ENCODE measurements at places on chromosomes 6 and 20. TPM values are rescaled to one million over a fixed set of nuclear protein-coding genes. Genes with fewer than 3 reads are reported as not detected.

- no peak for DNase-seq
These were observed 19.1 kb upstream of the ZSCAN23 start for GRCh38 chr6:28462401-28462800.

DNA sequence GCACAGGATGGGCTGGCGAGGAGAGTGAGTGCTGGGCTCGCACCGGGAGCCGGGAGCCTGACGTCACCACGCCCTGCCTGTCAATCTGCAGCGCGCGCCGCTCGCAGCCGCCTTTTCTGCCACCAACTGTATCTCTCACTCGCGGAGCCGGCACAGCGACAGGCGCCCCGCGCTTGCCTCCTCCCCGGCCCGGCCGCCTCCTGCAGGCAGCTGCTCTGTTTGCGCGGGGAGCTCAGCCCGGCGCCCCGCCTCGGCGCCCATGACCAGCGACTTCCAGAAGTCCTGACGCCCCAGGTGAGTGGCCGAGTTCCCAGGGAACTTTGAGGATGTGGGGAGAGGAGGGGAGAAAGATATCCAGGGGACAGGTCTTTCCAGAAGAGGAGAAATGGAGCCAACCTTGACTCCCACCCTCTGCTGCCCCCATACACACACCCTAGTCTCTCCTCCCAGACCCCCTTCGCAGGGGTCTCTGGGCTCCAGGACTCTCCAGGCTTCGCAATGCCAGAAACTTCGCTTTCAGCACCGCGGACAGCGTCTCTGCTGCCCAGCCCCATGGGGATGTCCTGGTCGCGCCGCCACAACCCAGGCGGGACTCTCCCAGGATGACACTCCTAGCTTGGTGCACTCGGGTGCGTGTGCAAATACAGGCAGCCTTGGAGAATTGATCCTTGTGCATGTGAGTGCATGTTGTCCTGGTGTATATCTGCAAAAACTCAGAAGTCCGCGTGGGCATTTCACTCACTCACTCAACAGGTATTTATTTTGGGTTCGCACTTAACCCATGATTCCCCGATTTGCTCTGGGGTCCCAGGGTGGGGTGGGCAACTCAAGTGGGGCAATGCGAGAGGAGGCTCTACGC, at the start of gene GPR6:
TSS of gene GPR6 (plus strand) at position 138 of the 859 bp plus-strand sequence. CDS start 802 bp downstream, outside the sequence.
- DNase-seq, result peak; percentile 52

DNA sequence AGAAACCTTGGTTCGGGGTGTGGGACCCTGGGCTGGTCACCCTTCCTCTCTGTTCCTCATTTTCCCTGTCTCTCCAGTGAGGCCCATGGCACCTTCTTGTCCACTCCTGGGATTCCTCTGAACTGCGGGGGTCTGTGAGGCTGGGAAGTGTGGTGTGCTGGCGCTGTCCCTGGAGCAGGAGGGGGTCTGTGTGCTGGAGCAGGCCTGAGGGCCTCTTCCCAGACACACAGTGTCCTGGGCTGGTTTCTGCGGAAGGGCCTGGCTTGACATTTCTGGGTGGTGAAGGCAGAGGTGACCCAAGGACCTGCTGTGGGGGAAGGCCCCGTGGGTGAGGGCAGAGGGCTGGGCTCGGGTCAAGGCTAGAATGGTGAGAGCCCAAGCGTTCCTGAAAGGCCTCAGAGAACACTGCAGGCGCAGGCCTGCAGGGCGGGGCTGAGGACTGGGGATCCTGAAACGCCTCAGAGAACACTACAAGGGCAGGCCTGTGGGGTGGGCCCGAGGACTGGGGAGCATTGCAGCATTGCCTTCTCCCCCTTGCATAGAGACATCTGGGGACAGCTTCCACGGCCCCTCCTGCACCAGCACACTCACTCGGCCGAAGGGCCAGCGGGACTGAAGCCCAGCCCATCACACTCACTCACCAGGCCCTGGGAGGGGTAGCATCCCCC, 10.6 kb upstream of the BAK1 start:
- peak; percentile 65 for DNase-seq

- DNase-seq, result no peak
These were observed 102.2 kb downstream of the SYCP2 start for GRCh38 chr20:59831024-59831915.

DNA sequence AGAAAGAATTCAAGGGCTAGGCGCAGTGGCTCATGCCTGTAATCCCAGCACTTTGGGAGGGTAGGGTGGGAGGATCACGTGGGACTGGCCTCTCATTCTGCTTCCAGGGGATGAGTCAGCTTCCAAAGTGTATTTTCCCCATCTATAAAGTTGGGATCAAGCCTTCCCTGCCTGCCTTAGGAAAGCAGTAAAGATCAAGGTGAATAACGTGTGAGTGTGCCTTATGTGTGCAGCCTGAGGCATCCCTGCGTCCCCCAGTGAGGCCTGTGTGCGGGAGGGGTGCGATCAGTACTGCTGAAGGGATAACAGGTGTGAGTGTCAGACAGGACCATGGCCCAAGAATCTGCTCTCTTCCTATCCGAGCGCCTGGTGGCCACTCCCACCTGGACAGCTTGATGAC, 26.8 kb downstream of the TMEM181 start:
- no peak for DNase-seq

DNA sequence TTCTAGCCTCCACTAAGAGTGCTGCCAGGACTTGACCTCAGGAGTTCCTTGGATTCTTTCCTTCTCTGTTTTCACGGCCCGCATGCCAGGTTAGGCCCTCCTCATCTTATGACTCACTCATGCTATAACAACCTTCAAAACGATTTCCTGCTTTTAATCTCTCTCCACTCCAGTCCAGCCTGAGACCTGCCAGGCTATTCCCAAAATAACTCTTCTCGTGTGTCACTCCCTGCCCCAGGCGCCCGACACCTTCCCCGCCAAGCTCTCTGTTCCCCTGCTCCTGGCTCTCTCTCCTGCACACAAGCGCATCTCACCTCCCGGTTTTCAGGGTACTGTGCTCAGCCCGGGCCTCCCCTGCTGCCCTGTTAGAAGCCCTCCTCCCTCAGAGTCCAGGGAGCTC, 64.1 kb upstream of the RPS6KA2 start:
- no peak for DNase-seq

DNA sequence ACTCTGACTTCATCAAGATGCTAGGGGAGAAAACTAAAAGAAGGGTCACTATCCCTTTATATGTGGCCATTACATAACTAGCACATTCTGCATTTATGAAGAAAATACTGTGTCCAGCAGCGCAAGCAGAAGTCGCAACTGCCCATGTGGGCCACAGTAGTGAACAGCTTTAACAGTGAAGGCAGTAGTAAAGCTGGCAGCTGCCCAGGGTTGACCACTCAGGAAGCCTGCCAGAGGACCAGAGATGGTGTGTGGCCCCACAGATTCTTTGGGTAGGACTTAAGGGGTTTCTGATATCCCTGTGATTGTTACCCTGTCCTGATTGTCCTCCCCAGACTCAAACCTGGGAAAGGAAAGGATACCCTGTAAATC, 88.3 kb upstream of the NT5E start:
- no peak for DNase-seq

DNA sequence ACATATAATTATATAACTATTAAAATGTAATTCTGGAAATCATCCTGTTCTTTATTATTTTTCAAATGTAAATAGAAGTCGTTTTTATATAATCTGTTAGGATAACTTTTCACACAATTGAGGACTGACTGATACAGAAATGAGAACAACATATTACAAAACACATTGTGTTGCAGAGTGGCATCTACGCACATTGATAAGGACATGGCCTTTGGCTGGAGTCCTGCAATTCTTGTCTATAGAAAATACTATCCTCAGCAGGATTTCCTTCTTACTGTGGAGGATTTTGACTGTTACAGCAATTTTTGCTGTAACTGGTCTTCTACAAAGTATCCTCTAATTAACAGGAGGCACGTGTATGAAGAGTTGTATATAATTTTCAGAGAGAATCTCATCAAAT, 19.8 kb downstream of the SH3BGRL2 start:
- DNase-seq, result no peak

GRCh38 chr6:118667988-118668387, 16.6 kb upstream of the CEP85L start:
- DNase-seq, result no peak

GRCh38 chr6:50720623-50721022, 7.3 kb downstream of the TFAP2D start:
- DNase-seq, result no peak

- no peak for DNase-seq
These were observed 44.7 kb downstream of the PLAGL1 start for GRCh38 chr6:143963158-143963919.

The TMC2 gene
- not detected for total RNA-seq

The ASIP gene
- not detected for total RNA-seq

The MUC22 gene
- total RNA-seq, result not detected
